ENCODE measurements at places on chromosomes 5 and 9. TPM values are rescaled to one million over a fixed set of nuclear protein-coding genes. Genes with fewer than 3 reads are reported as not detected.

The RNF224 gene
- polyA plus RNA-seq = 0.18 TPM

The ECPAS gene
- polyA plus RNA-seq = 33.1 TPM

The GABRP gene
- polyA plus RNA-seq = 0.15 TPM

The SLC36A2 gene
- polyA plus RNA-seq = 0.15 TPM

The IFNB1 gene
- not detected for polyA plus RNA-seq

The C9 gene
- polyA plus RNA-seq = not detected

The SPATA31C1 gene
- not detected for polyA plus RNA-seq

The ADAMTS19 gene
- polyA plus RNA-seq = not detected

The ENTPD2 gene
- polyA plus RNA-seq = 1.3 TPM

The TMEM252 gene
- not detected for polyA plus RNA-seq

The LRRTM2 gene
- polyA plus RNA-seq = 0.10 TPM
